ENCODE measurements at places on chromosomes 6 and 20.
A peak's percentile ranks its signal among the peaks of the same experiment; 100 is the strongest.

GRCh38 chr6:54700158-54700557 is 146.4 kb upstream of the FAM83B start:
- DNase-seq = no peak

GRCh38 chr20:8709627-8710026 is 359.3 kb upstream of the PLCB4 start:
- DNase-seq = no peak

GRCh38 chr20:34974246-34974645 is 18.6 kb downstream of the MYH7B start:
- no peak for DNase-seq

GRCh38 chr6:83252719-83253118 is 59.6 kb downstream of the RWDD2A start:
- no peak for DNase-seq

DNA sequence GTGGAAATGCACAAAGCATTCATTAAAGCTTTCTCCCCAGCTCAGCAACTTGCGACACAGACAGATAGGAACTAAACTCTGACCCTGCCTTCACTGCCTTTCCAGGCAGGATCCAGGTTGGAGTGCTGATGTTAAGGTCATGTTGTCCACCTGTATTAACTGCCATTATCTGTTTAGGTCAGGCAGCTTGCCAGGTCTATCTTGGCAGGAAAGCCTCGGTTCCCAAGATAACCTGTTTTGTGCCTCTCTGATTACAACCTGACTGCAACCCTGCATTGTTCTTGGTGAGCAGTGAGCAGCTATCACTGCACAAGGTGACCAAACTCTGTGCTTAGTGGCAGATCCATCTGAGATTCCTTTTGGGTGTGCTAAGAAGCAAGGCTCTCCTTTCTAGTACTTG is 23.2 kb upstream of the ELOVL2 start:
- DNase-seq = no peak

DNA sequence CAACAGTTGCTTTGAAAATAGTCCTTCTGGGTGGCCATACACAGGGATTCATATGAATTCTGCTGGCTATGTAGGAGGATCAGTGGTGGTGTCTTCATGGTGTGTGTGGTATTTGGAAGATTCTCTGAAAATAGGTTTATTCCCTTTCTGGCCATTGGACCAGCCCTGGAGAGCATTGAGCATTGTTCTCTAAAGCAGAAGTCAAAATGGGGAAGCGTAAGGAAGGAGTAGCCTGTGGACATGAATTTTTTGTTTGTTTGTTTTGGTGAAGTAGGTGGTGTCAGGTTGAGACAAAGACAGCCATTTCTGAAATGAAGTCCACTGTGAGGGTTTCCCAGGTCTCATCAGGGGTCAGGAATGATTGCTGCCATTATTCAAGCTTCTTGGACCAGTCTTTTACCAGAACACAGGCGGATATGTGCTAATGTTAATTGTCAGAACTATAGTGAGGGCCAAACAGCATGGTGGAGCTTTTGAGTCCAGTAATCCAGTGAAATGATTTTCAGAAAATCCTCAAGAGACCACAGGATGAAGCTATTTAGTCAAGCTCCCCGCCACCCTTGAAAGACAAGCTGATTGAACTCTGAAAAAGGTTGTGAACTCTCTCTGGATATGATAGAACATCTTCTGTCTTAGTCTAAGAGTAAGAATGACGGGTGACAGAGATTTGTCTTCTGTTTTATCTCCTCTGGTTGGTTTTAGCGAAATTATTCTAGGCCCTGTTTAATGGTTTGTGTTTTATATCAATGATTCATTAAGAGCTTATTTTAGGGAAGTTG is 60.0 kb downstream of the DNAH8 start:
- DNase-seq = no peak

- no peak for DNase-seq
These were observed 18.3 kb downstream of the BPIFB1 start for GRCh38 chr20:33301192-33301930.

- DNase-seq = no peak
These were observed 157.7 kb upstream of the EYA4 start for GRCh38 chr6:133083248-133083967.

GRCh38 chr20:51376111-51376510 is 166.4 kb downstream of the NFATC2 start:
- no peak for DNase-seq

GRCh38 chr20:48709744-48710143 is 118.1 kb downstream of the PREX1 start:
- DNase-seq = no peak

- DNase-seq = no peak
These were observed 485.9 kb upstream of the JAG1 start for GRCh38 chr20:11159728-11160127.

- DNase-seq = no peak
These were observed 1.8 kb downstream of the HSD17B8 start for GRCh38 chr6:33206027-33206863.

DNA sequence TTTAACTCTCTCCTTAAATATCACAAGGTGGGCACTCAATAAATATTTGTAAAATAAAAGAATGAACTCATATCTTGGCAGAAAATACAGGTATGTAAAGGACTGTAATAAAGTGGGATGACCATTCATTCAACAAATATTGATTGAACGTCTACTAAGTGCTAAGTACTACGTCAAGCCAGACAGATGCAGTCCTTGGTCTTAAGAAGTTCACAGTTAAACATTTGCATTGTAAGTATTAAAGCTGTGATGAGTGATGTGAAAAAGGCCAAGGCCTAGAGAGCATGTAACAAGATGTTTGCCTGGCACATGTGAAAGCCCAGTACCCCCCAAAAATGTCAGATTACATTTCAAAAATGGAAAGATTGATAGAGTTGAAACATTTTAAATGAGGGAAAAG is 130.1 kb upstream of the TMEM170B start:
- DNase-seq = no peak

DNA sequence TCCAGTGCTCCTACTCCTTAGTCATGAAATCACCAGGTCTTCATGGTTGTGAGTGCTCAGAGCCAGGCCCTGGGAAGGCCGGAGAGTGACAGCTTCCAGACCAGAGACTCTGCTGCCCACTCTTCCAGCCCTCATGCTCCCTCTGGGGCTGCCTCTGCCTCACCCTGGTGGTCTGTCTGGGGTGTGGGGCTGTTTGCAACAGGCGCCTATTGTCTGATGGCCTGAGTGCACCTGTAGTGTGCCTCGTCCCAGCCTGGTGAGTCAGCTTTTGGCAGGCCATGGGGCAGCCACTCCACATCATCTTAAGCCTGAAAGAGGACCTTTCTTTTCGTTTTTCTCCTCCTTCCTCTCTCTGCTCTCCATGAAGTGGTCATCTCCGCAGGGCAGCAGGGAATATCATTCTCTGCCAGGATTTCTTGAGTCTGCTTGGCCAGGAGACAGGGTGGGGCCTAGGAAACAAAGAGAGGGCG is 173.8 kb downstream of the VEGFA start:
- no peak for DNase-seq

DNA sequence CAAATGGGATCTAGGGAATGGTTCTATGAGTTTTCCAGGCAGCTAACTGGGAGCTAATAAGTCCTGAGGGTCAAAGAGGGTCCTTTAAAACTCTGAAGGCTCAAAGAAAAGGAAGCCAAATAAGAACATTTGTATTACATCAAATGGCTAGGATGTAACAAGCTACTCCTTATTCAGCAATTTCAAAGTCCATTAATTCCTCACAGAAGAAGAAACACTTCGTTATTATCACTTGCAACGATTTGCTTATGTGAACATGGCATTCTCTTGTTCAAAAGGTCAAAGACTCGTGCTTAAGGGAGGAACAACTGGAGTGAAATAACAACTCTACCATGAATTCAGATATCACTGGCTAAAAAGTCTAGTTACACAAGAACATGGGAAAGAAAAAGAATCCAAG is 70.8 kb upstream of the FBXO30 start:
- DNase-seq = no peak

GRCh38 chr6:142728364-142728763 is 216.6 kb downstream of the HIVEP2 start:
- no peak for DNase-seq

GRCh38 chr6:55033016-55033546 is 141.2 kb upstream of the HCRTR2 start:
- no peak for DNase-seq

- DNase-seq = no peak
These were observed 20.8 kb downstream of the SHLD1 start for GRCh38 chr20:5770987-5771318.

- DNase-seq = no peak
These were observed 81.8 kb downstream of the LAMA2 start for GRCh38 chr6:128964771-128965170.

GRCh38 chr6:45979311-45979710 is 36.3 kb downstream of the CLIC5 start:
- no peak for DNase-seq

DNA sequence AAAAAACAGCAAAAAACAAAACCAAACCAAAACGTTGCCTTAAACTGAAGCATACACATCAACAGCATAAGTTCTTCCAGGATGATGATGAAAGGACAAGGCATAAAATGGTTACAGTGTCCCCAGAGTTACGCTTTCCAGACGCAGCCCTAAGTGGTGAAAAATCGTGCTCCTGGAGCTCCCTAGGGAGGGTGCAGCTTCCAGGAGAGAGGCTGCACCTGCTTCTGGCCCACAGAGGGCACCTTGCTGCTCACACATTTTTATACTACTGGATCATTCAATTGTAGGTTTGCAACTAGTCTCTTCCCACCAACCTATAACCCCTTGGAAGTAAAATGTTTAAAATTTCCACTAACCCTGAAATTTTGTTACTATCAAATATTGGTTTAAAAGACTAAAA is 115.0 kb downstream of the PRKN start:
- no peak for DNase-seq

DNA sequence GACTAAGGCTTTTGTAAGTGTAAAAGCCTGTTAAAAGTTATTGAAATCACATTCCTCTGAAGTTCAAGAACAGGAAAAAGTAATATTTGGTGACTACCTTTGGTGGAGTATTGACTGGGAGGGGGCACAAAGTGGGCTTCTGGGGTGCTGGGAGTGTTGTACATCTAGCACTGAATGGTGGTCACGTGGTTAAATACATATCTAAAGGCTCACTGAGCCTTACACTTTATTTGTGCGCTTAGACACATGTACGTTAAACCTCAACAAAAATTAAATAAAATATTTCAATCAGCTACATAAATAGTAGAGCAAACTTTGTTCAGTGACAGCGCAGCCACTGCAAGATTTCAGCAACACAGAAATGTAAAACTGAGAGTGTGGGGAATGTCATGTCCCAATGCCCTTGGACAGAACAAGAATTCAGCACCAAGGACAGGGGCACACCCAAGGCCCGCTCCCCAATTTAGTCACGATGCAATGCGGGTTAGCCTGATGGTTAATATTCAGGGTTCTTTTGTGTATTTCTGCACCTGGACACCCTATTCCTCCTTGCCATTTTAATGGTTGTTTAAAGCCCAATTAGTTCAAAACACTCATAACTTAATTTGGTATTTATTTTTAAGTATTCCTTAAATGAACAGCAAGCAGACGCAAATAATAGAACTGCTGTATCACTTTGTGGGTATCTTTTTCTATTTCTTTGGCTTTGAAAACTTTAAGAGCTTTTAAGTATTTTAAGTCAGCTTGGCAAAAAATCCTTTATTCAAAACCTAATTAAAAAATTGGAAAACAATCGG is 37.4 kb downstream of the ANGPT4 start:
- DNase-seq = no peak

DNA sequence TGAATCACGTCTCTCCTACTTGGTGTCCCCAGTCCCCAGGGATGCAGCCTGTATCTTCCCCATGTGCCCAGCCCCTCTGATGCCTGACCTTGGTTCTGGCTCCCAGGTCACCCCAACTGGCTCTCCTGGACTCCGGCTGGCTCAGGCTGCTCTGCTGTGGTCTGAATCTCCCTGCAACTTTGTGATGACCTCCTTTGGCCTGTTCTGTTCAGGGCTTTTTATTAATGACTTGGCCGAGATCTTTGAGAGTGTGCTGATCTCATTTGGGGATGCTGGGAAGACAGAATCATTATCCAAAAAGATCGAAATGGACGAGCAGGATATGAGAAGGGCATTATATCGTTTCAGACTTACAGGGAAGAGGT is 67.4 kb downstream of the IGF2R start:
- no peak for DNase-seq

- DNase-seq = peak; percentile 35
These were observed 226.0 kb downstream of the TPBG start for GRCh38 chr6:82589509-82590206.

DNA sequence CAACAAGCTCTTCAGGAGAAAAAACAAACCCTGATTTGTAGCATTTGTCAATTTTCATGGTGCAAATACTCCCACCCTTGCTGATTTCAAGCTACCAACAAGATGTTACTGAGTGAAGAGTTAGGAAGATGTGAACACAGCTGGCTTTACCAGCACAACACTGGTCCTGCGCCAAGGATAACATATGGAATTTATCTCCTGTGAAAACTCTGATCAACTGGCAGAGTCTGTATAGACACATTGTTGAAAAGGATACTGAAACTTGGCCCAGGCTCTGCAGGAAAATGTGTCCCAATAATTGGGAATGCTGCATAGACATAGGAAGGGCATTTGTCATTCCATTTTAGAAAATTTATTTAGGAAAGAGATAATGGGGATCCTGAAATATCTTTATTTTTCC is 29.0 kb downstream of the OTOR start:
- no peak for DNase-seq

- DNase-seq = no peak
These were observed 253.4 kb downstream of the CDH4 start for GRCh38 chr20:61505508-61505907.

- DNase-seq = no peak
These were observed 20.3 kb upstream of the SLA2 start for GRCh38 chr20:36666181-36666740.

GRCh38 chr20:16459019-16459700 is 114.1 kb downstream of the KIF16B start:
- no peak for DNase-seq

GRCh38 chr6:161218222-161218621 is 55.6 kb downstream of the AGPAT4 start:
- DNase-seq = no peak

- DNase-seq = no peak
These were observed 83.4 kb downstream of the REV3L start for GRCh38 chr6:111399626-111400025.

DNA sequence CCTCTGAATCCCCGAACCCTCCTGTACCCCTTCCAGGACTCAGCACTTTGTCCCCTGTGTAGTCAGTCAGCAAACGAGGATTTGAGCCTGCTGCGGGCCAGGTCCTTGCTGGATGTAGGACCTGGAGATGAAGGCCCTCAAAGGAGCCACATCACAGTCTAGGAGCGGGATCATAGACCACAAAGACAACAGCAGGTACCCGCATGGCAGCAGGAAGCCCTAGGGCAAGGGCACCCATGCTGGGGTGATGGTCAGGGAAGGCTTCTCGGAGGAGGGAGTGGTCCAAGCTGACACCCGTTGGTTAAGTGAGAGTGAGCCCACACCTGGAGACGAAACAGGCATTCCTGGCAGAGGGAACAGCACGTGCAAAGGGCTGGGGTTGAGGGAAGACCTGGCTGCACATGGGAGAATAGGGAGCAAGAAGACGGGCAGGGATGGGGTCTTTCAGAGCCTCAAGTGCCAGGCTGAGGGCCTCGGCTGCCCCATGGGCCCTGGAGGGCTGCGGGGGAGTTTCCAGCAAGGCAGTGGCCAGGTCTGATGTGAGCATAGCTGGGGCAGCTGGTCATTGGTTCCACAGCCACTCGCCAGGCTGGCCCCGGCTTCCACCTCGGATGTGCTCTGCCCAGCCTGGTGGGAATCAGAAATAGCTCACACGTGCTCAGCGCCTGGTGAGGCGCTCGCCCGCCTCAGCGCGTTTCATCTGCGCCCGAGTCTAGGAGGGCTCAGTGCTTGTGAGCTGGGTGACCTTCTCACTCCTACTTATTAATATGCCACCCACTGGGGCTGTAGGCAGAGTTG is 15.0 kb downstream of the DLGAP4 start:
- DNase-seq = no peak

- DNase-seq = no peak
These were observed 7.7 kb downstream of the TREML2 start for GRCh38 chr6:41193171-41193734.

Measured in NCI-H187 (cell line).